Lower lobe of right lung (tissue), 2 donors: ENCODE measurements at places on chromosomes 2 and 18. TPM values are rescaled to one million over a fixed set of nuclear protein-coding genes. Genes with fewer than 3 reads are reported as not detected.

DNA sequence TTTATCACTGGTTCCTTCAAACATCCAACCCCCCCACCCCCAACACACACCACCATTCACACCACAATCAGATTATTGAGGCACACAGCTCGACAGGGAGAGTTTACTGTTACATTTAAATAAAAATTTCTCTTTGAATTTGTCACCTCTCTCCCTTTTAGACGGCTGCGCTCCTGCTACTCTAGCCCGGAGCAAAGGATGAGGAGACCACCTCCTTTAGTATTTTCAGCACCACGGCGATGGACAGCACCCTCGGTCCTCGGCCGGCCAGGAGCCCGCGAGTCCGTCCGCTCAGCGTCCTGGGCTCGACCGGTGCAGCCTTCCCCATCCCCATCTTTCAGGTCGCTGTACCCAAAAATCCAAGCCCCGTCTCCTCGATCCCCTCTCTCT is 892 bp downstream of the CELF4 start:
- peak; percentile 69 for DNase-seq

GRCh38 chr18:63161032-63161760 is 158.4 kb downstream of the BCL2 start:
- no peak for DNase-seq

- peak; percentile 80 for DNase-seq
These were observed 45.8 kb downstream of the PTPN2 start for GRCh38 chr18:12838178-12838634.

DNA sequence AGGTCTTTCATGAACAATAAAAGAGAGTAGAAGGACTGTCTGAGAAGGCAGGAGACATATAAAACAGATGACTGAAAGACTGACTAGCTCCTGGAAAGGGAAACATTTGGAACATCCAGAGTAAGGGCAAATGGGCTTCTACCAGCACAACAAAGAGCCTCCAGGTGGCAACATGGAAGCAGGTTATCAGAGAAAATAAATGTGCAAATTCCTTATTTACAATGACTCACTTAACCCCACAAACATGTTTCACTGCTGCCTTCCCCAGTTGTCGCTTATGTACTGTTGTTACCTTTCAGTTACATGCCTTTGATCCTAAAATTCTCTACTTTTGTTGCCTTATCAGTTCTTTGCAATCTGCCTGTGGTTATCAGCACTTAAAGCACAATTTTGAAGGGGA is 117.0 kb downstream of the HIBCH start:
- DNase-seq = no peak

GRCh38 chr2:138838851-138839620 is 58.8 kb upstream of the NXPH2 start:
- no peak for DNase-seq

DNA sequence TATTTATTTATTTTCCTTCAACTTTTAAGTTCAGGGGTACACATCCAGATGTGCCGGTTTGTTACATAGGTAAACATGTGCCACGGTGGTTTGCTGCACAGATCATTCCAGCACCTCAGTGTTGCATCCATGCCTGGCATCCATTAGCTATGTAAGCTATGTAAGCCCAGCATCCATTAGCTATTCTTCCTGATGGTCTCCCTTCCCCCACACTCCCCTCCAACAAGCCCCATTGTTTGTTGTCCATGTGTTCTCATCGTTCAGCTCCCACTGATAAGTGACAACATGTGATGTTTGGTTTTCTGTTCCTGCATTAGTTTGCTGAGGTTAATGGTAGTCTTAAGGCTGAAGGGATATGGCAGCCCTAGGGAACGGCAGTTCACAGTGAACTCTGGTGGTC is 203.4 kb downstream of the CTNNA2 start:
- no peak for DNase-seq

- DNase-seq = no peak
These were observed 3.9 kb downstream of the CDCA7 start for GRCh38 chr2:173358616-173359015.

- no peak for DNase-seq
These were observed 5.2 kb upstream of the SPAST start for GRCh38 chr2:32058130-32058529.

DNA sequence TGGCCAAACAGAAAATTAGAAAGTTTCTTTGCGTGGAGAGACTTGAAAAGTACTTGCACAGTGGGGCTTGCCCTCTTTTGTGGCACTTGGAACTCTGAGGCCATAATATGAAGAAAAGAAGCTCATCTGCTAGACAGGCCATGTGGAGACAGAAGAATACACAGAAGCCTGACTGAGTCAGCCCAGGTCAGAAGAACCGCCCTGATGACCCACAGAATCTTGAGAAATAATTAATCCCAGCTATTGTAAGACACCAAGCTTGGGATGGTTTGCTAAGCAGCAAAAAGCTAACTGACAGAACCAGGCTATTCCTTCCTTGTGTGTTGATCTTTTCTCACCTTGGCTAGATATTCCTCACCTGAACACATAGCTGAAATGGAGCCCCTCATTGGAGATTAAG is 33.7 kb downstream of the G6PC2 start:
- no peak for DNase-seq

DNA sequence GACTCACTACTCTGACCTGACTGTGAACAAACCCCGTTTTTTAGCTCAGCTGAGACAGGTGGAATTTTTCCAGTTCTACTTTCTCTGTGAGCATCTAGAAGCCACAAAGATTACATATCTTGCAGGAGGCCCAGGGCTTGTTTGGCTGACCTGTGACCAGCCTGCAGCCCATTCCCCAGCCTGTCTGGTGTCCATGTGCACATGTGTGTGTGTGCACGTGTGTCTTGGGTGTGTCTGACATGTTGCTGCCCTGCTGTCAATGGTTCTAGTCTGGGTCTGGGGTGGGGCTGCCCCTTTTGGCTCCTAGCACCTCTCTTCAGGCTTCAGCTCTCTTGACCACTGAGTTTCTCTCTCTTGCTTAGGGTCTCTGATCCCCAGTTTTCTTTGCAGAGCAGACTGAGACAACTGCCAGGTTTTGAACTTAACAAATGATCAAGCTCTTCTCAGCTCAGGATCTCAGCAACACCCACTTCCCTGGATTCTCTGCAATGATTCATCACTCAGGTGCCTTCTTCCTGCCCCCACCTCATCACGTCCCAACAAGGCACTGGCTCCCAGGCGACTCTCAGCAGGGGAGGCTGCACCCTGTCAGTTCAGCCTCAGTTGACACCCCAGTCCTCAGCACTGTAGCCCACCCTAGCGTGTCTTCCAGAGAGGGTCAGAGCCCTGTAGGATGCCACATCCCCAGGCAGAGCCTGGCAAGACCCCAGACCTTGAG is 130.3 kb downstream of the CELF4 start:
- DNase-seq = no peak

DNA sequence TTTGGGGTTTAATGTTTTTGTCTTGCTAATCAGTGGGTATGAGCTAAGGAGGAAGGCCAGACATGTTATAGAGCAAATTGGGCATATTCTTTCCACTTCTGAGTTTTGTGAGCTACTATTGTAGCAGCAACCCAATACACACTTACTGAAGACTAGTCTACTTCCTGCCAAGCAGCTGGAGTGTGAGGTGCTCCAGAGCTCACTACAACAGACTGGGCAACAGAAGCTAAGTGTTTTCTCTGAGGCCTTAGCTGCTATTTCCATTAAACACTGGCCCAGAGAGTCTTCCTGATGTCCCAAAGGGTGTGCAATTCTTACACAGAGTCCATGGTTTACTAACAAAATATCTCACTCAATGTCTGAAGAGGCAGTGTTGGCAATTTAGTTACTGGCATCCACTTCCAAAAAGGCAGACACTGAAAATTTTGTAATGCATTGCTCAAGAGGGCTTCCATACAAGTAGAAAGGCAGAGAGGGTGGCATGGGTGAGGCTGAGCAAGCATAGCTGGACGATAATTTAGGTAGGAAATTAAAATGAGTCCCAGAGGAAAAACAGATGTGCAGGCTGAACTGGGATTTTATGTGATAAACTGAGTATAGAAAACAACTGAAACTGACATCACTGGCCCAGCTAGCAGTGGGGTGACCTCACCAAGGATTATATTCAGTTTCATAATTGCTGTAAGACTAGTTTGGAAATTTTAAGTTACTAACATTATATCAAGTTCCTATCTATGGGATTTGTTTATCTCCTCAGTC is 68.6 kb downstream of the ZC3H6 start:
- no peak for DNase-seq

- no peak for DNase-seq
These were observed 1049.3 kb upstream of the CDH2 start for GRCh38 chr18:29226213-29226612.

DNA sequence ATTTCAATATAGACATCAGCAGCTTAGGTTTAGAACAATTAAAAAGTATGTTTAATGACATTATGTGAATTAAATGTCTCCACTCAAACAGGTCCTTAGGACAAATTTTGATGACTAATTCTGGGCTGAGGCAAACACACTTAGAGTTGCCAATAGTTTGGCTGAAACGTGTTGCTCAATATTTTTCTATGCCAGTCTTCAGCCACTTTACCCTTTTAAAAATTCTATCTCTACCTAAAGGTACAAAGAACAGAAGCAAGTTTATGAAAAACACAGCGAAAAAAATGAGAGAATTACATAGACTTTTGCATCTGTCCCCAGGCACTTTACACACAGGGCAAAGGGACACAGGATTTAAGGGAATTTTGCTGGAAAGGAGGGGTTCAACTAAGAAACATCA is 4.5 kb downstream of the IDH1 start:
- DNase-seq = no peak

- DNase-seq = no peak
These were observed 167.3 kb upstream of the CYRIA start for GRCh38 chr2:16832910-16833309.

DNA sequence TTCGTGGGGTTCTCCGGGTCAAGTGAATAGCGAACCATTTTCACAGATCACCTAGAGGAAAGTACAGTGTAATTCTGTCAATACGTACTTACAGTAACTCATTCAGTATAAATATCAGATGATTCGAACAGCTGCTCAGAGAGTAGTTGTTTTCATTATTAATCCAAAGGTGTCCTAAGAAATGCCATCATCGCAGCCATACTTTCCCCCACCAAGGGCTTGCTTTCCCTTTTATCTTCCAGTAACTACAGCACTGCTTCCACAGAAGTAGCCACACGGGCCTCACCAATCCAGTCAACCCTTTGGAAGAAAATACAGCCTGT is 4.5 kb upstream of the C18orf32 start:
- no peak for DNase-seq

DNA sequence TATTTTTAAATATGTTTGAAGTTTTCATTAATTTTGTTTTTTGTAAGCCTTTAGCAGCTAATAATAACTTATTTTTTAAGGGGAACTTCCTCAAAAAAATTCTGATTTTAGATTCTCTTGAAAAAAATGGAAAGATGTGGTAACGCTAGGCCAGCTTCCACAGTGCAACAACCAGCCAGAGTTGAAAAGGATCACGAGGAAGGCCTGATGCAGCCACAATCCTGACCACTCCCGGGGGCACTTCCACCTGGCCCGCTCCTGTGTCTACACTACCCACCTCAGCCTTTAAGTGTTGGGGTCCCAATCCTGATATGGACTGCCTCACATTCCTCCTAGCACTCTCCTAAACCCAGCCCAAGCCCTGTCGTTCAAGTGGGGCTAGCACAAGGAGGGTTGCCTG is 101.1 kb downstream of the TMEM17 start:
- DNase-seq = no peak

DNA sequence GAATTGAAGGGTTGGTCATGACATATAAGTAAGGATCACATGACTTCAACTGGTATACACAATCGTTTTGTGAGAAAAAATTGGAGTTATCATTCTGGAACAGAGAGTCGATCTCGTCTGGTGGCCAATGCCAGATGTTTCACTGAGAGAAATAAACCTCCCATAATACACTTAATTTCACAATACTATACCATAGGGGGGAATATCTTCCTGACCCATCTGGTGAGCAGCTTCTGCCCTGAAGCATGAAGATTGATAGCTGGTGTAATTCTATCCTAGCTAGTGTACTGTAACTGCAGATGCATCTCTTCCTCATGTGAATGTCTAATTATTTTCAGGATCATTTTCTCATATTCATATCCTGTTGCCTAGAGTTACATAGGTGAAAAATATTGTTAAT is 15.7 kb upstream of the CDH7 start:
- no peak for DNase-seq

- DNase-seq = no peak
These were observed 4.1 kb downstream of the CCDC195 start for GRCh38 chr2:224711859-224712665.

GRCh38 chr18:55405893-55406406 is 182.0 kb downstream of the TCF4 start:
- DNase-seq = peak; percentile 51

DNA sequence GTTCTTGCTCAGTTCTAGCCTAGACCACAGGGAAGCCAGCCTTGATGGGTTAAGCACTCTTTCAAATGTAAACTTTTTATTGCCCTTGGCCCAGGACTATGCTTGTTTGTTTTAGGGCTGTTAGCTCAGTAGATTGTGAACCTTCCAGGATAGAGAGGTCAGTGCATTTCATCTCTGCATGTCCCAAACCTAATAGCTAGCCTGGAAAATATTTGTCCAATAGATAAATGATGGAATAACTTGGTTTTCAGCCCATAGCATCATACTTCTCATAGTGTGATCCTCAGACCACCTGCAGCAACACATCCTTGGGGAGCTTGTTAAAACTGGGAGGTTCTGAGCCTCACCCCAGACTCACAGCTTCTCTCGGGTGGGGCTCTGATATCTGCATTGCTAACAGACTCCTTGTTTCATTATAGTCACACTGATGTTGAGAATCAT is 59.8 kb downstream of the TRIB2 start:
- no peak for DNase-seq

- no peak for DNase-seq
These were observed 109.6 kb upstream of the ST6GAL2 start for GRCh38 chr2:106995556-106995955.

- peak; percentile 73 for DNase-seq
These were observed at the start of gene IL1RN for GRCh38 chr2:113126845-113127645. Gene IL1RN (plus strand): TSS chr2:113127598. CDS start chr2:113127625, 27 bp downstream.

DNA sequence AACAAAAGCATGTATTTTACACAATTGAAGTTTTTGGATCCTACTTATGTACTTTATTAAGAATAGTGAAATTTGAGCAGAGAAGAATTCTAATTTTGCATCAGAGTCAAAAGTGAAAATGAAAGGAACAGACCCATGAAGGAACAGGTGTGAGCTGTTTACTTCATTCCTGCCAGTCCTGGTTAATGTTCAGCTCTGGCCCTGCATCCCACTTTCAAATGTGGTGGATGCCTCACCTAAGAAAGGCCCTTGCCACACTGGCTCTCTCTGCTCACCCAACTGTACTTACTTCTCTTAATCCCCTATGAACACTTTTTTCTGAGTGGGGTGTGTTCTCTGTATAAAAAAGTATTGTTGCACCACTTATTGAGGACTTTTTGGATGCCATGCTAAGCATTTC is 22.2 kb downstream of the FAM110C start:
- no peak for DNase-seq

Gene UPP2
- not detected for total RNA-seq

Gene HRH4
- total RNA-seq = 2.0 TPM

Gene ARMC9
- 43.1 TPM for total RNA-seq

Gene METAP1D
- 3.8 TPM for total RNA-seq

Gene GPR75
- 3.2 TPM for total RNA-seq

Gene PRKD3
- 39.3 TPM for total RNA-seq

Gene MLPH
- total RNA-seq = 394 TPM

Gene RAB17
- 60.1 TPM for total RNA-seq

Gene CHRNG
- not detected for total RNA-seq

Gene PHLPP1
- total RNA-seq = 12.6 TPM

Gene MYOM1
- 5.0 TPM for total RNA-seq

Gene MTCL1
- 7.9 TPM for total RNA-seq

Gene DSC3
- 0.24 TPM for total RNA-seq

Gene CPO
- not detected for total RNA-seq
